Foreskin keratinocyte (primary cell): ENCODE measurements at places on chromosomes 6 and 20. TPM values are rescaled to one million over a fixed set of nuclear protein-coding genes. Genes with fewer than 3 reads are reported as not detected.

The SPAG4 gene
- polyA plus RNA-seq, result 1.7 and 2.2 TPM in 2 replicates

The FAXC gene
- 12.6 and 12.8 TPM in 2 replicates for polyA plus RNA-seq

The ASIP gene
- not detected in 2 replicates for polyA plus RNA-seq

The CPXM1 gene
- not detected in 2 replicates for polyA plus RNA-seq

The SEL1L2 gene
- polyA plus RNA-seq, result not detected in 2 replicates

The PRR18 gene
- polyA plus RNA-seq, result not detected in 2 replicates

The SLC24A3 gene
- polyA plus RNA-seq, result 0.10 and 0.15 TPM in 2 replicates

The ZCCHC3 gene
- 7.1 and 9.6 TPM in 2 replicates for polyA plus RNA-seq

The TXLNB gene
- polyA plus RNA-seq, result not detected in 2 replicates

The PGC gene
- polyA plus RNA-seq, result not detected in 2 replicates

The ARMC12 gene
- polyA plus RNA-seq, result 0.15 and 0.23 TPM in 2 replicates

The PSORS1C1 gene
- 12.5 and 19.7 TPM in 2 replicates for polyA plus RNA-seq

The NMBR gene
- not detected in 2 replicates for polyA plus RNA-seq

The BHLHE23 gene
- polyA plus RNA-seq, result not detected in 2 replicates

The SYTL3 gene
- polyA plus RNA-seq, result 0.80 and 1.0 TPM in 2 replicates

The RAET1L gene
- 1.4 and 1.9 TPM in 2 replicates for polyA plus RNA-seq

The TP53RK gene
- 12.9 and 13.2 TPM in 2 replicates for polyA plus RNA-seq

The SS18L1 gene
- 3.1 and 3.6 TPM in 2 replicates for polyA plus RNA-seq

The FNDC11 gene
- 0.67 and 0.68 TPM in 2 replicates for polyA plus RNA-seq

The C20orf141 gene
- polyA plus RNA-seq, result not detected in 2 replicates

The ADGRF4 gene
- 1.4 and 2.0 TPM in 2 replicates for polyA plus RNA-seq

The ERMARD gene
- 18.9 and 19.0 TPM in 2 replicates for polyA plus RNA-seq

The ARMH2 gene
- not detected in 2 replicates for polyA plus RNA-seq

The MMUT gene
- polyA plus RNA-seq, result 6.2 and 8.6 TPM in 2 replicates
